C1 segment of cervical spinal cord (tissue), 14 donors: ENCODE measurements at places on chromosomes 12 and 14.

GRCh38 chr12:30753233-30753632 is 1.5 kb downstream of the CAPRIN2 start:
- DNase-seq, result no peak

GRCh38 chr12:52073531-52074381 is 4.0 kb downstream of the ATG101 start:
- no peak for DNase-seq

DNA sequence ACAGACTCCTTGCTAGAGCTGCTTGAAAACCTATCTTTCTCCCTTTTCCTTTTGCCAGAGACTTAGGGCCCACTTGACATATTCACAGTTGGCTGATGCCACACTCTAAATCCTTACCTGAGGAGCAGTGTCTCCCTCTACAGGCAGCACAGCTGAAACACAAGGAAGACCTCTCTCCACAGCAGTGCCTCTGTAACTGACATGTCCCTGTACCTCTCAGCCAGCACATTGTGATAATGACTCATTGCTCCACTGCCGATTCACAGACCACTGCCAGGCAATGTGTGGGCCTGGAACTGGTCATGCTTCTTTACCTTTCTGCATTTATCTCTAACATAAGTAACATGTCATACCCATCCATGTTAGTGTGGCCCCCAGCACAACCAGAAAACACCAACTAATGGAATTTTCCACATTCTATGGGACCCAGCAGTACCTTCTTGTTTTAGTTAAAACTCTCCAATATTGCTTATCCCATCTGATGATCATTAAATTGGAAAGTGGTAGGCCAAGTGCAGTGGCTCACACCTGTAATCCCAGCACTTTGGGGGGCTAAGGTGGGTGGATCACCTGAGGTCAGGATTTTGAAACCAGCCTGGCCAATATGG is 56.5 kb downstream of the GTF2A1 start:
- DNase-seq, result no peak

DNA sequence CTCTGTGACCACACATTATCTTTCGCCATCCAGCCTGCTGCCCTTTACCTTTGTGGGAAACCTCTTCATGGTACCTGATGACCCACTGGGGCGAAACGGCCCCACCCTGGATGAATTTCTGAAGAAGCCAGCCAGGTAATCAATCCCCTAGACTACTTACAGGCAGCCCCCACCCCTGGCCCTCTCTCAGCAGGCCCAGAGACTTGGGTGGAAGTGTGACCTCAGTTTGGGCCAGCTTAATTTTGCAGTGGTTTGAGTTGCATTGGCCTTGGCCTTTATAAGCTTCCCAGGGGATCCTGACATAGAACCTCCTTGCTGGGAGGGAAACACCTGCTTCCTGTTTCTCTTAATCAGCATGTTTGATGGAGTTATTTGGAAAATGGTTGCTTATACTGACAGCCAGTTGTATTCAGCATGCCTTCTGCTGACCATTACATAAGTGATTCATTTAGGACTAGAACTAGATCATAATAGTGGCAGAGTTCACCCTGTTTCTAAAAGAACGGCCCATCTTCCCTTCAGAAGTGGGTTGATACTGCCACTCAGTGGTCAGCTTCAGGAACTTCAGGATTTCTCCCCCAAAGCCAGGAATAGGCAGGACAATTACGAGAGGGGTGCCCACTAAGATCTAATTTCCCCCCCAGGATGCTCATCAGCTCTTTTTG is 6.1 kb downstream of the SDR39U1 start:
- peak; percentile 26 for DNase-seq

GRCh38 chr12:120696626-120697025 is 9.7 kb downstream of the MLEC start:
- no peak for DNase-seq

DNA sequence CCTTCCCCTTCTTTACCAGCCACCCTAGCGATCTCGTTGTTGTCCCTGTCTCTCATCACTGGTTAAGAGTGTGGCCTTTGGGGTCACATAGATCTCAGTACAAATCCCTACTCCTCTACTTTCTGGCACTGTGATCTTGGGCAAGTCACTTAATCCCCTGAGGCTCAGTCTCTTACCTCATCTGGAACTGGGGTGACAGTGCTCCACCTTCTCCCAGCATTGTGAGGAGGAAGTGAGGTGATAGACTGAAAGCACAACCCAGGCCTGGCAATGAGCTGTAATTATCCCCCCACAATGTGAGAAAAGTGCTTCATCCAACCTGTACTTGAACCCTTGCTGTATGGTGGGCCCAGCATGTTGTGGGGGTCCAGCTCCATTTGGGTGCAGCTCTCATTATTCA is 48.0 kb downstream of the IRAK3 start:
- no peak for DNase-seq

GRCh38 chr12:131749618-131750315 is 38.9 kb downstream of the SFSWAP start:
- DNase-seq, result no peak

DNA sequence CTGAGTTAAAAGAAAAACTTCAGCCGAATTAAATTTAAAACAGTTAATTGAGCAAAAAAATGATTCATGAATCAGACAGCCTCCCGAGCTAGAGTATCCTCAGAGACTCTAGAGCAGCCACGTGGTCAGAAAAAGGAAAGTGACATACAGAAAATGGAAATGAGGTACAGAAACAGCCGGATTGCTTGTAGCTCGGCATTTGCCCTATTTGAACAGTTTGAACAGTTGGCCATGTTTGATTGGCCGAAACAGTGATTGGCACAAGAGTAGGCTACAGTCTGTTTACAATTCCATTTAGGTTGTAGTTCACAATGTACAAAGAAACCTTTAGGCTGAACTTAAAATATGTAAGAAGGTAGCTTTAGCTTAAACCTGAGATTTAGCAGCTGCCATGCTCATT is 12.9 kb upstream of the OXA1L start:
- no peak for DNase-seq

GRCh38 chr12:20549108-20549719 is 145.9 kb upstream of the SLCO1C1 start:
- no peak for DNase-seq

- no peak for DNase-seq
These were observed 314.9 kb downstream of the TMEM121 start for GRCh38 chr14:105841022-105842009.
